ENCODE measurements at places on chromosomes 4 and X.

- DNase-seq: no peak
Observed at GRCh38 chr4:32199639-32200038, 1479.5 kb downstream of the PCDH7 start.

- no peak for DNase-seq
Observed at GRCh38 chrX:67780694-67781109, 236.9 kb downstream of the AR start.

DNA sequence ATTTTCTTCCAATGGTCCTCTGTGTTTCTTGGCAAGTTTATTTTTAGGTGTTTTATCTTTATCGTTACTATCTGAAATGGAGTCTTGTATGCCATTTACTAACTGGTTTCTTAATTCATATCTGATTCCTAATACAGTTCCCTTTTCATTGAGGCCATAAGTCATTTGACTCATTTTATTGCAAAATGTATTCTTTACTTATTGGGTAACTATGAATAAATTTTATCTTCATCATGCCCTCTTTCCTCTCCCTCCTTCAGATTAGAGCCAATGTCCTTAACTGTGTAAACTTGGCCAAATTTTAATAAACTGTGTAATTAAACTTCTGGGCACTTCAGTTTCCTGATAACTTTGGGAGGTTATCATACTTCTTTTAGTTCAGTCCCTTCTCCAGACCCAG is 19.3 kb upstream of the MSMO1 start:
- no peak for DNase-seq

DNA sequence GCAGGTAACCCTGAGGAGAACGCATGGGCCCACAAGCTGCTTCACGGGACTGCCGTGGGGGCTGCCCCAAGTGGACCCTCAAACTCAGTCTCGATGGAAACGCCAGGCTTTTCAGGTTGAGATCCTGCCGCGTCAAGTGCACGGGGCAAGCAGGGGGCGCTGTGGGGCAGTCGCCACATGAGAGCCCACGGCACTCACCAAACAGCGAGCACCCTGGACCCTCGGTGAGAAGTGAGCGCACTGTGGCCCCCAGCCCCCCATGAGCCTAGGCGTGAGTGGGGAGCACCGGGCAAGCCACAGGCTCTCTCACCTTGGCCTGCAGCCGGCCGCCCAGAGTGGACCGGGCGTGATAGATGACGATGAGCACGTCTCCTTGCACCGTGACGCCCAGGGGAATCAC is 50.9 kb upstream of the CPLX1 start:
- DNase-seq: peak; percentile 36

DNA sequence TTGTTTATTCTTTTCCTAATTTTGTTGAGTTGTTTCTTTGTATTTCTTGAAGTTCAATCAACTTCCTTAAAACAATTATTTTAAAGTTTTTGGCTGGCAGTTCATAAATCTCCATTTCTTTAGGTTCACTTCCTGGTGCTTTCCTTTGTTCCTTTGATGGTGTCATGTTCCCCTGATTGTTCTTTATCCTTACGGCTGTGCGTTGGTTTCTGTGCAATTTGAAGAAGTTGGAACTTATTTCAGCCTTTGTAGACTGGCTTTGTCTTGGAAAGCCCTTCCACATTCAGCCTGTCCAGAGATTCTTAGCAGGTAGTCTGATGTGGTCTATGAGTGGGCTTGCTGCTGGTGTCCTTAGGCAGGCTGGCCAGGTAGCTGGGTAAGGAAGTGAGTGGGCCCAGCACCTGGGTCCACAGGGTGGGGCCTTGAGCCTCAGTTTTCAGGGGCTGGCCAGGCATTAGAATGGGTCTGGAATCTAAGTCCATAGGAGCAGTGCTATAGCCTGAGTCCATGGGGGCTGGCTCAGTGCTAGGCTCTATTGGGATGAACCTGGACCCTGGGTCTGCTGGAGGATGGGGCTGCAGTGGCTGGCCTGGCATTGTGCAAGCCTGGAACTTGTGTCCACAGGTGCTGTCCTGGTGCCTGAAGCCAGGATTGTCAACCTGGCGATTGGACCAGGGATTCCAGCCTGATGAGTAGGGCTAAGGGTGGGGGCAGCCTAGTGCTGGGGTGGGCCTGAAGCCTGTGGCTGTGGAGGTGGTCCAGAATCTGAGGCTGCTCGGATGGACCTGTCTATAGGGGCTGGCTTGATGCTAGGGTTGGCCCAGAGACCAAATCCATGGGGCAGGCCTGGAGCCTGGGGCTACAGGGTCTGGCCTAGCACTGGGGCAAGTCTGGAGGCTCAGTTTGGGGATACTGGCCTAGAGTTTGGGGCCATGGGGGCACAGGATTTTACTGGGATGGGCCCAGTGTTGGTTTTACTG is 152.4 kb downstream of the STAG2 start:
- DNase-seq: no peak

DNA sequence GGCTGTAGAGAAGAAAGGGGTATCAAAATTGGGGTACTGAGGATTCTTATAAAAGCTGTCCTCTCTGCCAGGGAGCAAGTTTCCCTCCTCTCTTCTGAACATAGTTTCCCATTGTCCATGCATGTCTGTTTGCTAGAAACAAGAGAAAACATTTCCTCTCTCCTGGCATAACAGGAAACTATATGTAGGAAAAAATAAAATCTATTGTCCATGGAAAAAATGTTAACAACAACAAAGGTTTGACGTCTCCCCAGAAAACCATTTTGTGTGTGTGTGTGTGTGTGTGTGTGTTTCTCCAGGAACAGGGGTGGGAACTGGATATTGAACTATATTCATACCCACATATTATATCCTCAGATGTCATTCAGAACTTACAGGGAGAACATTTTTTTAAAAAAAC is 107.2 kb downstream of the GASK1B start:
- no peak for DNase-seq

DNA sequence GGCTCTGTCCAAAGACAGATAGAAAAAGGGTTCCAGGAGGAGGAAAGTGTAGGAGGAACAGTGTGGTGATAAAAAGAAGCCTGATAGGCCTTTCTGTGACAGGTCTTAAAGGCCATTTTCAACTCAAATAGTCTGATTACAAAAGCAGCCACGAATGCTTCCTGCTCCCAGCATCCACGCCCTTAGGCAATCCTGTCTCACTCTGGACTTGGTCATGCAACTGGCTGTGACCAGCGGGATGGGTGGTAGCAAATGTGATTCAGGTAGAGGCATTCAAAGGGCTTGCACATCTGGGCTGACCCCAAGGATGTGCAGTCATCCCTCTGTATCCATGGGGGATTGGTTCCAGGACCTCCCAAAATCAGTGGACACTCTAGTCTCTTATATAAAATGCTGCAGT is 14.4 kb upstream of the SEPSECS start:
- no peak for DNase-seq

DNA sequence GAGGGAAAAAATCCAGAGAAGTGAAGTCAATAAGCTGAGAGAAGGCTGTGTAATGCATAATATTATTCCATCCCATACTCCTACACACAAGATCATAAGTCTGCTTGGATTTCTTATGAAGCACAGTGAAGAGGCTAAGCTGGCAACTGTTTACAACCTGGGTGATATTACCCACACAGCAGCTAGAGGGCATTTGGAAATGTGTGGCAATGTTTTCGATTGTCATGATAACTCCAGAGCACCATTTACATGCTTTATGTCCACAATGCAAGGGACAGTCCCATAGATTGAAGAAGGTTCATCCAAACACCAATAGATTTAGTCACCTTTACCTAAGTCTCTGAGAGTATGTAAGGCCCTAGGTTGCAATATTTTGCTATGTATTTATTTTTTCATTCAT is 412.2 kb downstream of the PPP3CA start:
- DNase-seq: no peak

DNA sequence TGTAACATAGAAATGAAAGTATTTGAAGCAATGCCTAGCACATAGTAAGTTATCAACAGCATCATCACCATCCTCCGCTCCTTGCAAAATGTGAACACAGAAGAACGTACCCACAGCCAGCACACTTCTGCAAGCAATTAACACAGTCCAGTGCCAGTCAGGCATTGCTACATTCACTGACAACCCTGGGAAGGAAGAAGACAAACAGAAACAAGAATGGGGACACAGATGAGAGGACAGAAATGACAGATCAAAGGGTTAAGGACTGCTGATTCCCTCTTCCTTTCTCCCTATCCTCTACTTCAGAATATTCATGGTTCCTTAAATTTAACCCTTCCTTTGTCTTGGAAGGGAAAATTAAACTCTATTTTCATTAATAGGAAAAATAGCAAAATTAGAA is 53.1 kb downstream of the CHM start:
- no peak for DNase-seq

GRCh38 chrX:140510895-140511295 is 6.0 kb upstream of the SOX3 start:
- DNase-seq: no peak

DNA sequence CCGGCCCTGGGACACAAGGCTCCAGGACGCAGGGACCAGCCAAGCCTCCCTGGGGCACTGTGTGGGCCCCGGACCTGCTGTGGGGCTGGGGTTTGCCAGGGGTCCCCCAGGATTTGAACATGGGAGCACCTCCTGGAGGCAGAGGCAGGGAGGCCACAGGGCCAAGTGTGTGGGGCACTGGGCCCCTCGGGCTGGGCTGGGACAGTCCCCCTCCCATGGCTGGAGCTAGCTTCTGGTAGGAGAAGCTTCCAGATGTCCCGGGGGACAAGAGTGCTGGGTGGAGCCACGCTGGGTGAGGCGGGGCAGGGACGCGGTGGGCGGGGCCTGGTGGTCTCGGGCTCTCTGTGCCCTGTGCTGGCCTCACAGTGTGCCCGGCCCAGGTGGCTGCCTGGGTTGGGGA is 18.6 kb downstream of the FGFRL1 start:
- no peak for DNase-seq

DNA sequence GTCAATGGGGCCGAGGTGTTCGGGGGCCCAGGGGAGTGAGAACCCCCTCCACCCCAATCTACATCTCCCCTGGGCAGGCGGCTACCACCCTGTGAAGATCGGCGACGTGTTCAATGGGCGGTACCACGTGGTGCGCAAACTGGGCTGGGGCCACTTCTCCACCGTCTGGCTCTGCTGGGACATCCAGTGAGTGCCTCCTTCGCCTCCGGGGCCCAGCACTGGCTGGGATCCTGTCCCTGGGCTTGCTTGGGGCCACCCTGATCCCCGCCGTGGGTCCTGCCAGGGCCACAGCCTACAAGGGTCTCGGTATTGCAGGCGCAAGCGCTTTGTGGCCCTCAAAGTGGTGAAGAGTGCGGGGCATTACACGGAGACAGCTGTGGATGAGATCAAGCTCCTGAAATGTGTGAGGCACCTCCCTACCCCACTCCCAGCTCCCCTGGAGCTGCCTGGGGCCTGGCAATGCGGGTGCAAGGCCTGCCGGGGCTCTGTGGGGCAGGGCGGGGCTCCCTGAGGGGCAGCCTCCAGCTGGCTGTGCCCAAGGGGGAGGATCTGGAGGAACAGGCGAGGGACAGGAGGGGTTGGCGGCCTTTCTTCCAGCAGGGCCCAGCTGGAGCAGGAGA is 697 bp downstream of the SRPK3 start:
- no peak for DNase-seq

DNA sequence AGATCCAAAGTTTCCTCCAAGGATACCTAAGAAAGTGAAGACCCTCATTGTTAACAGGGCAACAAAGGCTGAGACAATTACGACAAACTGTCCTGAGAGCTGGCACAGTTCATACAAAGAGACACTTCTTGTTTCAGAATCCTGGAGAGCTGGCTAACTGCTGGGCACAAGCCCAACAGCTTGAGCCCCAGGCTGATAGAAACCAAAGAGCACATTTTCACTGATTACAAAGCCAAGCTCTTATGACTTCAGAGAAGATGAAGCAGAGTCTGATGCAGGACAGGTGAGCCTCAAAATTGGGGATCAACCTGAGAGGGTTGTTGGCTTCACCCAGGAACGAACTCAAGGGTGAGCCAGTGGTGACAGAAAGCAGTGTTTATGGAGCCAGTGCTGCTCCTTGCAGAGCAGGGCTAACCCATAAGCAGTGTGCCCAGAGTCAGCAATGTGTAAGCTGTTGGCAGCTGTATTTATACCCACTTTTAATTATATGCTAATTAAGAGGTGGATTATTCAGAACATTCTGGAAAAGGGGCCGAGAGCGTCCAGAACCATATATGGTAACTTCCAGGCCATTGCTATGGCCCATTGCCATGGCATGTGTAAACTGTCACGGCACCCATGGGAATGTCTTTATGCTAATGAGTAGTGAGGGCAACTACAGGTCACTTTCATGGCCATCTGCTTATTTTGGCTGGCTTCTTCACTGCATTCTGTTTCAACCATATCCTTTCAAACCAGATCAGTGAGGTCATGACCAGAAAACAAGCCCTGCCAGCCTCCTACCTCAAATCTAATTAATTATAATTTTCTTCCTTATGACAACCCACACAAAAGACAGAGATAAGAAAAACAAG is 183.7 kb downstream of the EVC2 start:
- DNase-seq: no peak

- DNase-seq: no peak
Observed at GRCh38 chr4:98838977-98839618, 89.8 kb downstream of the EIF4E start.

GRCh38 chr4:57091657-57092162 is 18.5 kb downstream of the IGFBP7 start:
- no peak for DNase-seq

- DNase-seq: no peak
Observed at GRCh38 chr4:120355881-120356280, 289.2 kb upstream of the MAD2L1 start.

DNA sequence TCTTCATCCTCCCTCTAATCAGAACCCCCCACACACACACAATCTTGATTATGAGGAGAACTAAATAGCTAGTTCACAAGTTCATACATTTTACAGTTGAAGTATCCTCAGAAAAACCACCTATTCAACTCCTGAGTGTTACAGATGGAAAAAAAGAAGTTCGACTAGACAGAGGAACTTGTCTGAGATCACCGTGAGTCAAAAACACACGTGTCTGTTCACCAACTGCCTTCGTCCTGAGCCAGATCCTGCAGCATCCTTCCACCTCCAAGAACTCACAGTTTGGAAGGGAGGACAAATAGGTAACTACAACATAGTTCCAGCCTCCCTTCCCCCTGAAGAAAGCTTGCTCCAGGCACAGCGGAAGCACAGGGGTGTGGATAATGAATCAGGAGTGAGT is 19.0 kb upstream of the IRAK1 start:
- no peak for DNase-seq

DNA sequence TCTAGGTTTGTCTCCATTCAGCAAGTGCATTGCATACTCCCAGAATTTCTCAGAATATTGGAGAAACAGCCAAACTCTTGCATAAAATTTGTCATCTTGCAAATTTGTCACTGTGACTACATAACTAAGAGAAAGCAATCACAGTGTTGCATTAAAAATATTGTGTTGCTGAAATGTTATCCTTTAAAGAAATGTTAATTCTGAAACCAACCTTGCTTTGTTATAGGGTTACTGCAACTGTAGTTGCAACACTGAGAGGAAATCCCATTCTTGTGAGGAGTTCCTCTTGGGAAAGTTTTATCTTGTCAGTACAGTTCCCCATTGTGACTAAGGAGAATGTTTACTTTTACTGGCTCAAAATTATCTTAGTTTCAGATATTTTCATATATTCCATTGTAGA is 20.9 kb downstream of the CYBB start:
- DNase-seq: no peak

DNA sequence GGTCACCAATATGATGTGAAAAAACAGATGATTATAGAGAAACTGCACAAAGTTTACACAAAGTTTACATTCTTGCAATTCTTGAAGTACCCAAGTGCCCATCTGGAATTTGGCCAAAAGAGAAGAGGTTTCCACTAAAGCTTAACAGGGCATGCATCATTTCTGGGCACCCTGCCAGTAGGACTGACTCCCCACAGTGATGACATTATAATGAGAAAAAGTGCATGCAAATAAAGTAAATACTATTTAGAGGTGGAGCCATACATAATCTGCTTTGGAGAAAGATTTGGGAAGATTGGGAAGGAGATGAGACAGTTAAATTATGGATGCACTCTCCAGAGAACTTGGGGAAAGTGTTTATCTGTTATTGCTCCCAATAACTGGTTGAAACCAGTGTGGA is 93.7 kb upstream of the TRPC3 start:
- DNase-seq: no peak
